ENCODE measurements at places on chromosomes 5 and 9.

- DNase-seq: no peak
Observed at GRCh38 chr9:33813712-33814641, 3.0 kb upstream of the UBE2R2 start.

- no peak for DNase-seq
Observed at GRCh38 chr5:87282269-87282668, 14.6 kb downstream of the RASA1 start.

DNA sequence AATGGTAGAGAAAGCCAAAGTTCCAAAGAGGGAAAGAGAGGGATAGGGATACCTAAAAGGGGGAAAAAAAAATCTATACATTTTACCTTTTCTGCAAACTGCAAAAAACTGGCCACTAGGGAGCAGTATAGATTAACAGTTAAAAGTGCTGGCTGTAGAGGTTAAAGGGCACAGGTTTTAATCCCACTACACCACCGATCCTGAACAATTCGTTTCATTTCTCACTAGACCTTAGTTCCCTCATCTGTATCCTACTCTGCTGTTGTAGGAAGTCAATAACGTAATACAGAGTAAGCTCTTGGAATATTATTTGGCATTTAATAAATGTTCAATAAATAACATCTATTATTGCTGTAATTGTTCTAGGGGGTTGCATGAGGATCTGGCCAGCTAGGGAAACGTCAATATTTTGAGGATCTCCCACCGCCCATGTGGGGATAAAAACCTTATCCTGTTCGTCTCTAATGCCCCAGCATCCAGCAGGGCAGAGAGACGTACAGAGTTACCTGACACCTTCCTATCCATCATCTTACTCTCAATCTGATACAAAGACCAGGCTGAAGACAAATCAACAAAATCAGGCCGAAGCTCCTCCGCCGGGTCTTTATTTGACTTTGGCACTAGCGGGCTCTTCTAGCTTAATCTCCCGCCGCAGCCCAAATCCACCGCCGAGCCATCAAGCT, 757 bp downstream of the CDC26 start:
- DNase-seq: peak; percentile 4

DNA sequence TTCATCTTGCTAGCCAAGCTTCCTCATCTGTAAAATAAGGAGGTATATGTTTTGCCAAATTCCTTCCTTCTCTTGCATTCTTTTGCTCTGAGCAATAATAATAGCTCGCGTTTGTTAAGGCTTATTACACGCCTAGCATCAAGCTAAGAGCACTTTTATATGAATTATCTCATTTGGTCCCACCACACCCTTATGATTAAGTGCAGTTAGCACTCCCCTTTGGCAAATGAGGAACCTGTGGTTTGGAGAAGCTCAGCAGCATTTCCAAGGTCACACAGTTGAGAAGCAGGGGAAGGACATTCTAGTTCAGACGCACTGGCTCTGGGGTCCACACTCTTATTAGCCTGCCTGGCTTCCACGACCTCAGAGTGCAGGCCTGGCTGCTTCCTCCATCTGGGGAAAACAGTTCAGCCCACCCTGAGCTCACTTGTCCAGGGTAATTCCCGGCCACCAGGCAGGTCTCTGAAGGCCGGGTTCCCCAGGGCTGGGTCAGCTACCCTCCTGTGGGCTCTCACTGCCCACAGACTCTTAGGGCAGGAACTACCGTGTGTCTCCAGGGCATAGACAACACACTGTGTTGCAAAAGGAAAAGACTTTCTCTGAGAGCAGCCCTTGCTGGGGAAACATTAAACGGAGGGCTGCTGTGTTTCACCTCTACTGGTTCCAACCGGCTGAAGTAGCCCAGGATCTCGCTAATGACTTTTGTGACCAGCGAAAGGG, 9.9 kb upstream of the FBP1 start:
- no peak for DNase-seq

GRCh38 chr5:135846311-135846710, 11.8 kb downstream of the SLC25A48 start:
- no peak for DNase-seq

GRCh38 chr5:120084543-120084870, 379.6 kb upstream of the PRR16 start:
- no peak for DNase-seq

DNA sequence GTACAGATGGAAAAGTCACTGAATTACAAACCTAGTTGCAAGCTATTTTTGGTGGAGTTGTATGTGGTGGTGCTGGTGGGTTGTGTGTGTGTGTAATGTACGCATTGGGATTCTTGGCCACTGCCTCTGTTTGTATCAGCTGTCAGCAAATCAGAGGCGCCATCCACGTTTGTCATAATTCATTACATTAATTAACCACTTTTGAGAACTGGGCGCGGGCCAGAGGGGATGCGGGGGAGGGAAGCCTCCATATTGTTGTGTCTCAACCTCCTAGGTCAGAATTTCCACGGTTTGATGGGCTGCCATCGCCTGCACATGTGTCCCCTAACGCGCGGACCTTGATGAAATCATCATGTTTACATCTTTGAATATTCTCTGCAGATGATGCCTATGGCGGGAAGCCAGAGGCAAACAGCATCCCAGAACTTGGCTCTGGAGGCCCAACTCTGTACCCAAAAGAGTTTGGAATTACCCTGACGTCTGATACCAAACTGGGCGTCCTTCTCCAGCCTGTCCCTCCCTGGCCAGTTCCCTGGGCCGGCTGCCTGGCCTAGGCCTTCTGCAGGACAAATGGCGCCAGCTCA, 54.9 kb downstream of the FGF18 start:
- no peak for DNase-seq

DNA sequence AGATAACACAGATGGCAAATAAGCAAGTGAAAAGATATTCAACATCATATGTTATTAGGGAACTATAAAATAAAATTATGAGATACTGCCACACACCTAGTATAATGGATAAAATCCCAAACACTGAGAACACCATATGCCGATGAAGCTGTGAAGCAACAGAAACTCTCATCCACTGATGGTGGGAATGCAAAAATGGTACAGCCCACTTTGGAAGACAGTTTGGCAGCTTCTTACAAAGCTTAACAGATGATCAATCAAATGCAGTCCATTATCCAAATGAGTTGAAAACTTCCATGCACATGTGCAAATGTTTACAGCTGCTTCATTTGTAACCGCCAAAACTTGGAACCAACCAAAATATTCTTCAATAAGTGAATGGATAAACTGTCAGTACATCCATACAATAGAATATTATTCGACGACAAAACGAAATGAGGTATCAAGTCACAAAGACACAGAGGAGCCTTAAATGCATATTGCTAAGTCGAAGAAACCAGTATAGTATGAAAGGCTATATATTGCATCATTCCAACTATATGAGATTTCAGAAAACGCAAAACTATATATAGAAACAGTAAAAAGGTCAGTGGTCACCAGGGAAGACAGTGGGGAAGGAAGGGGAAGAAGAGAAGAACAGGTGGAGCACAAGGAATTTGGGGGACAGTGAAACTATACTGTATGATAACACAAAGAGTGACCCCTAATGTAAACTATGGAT, 14.9 kb downstream of the PFDN1 start:
- no peak for DNase-seq

GRCh38 chr9:6488395-6488794, 75.4 kb downstream of the UHRF2 start:
- no peak for DNase-seq

DNA sequence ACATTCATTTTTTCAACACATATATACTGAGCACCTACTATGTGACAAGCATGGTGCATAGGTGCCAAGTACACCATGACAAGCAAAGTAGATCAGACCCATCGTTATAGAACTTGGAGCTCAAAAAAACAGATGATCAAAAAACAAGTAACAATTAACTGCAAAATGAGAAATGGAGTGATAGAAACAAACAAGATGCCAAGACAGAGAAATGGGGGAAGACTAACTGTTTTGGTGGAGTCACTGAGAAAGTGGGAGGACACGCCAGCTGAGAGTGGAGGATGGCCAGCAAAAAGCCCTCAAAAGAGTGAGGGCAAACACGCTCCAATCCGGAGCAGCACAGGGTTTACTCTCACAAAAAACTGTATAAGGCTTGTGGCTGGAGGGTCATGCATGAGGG, 50.6 kb downstream of the TTC39B start:
- DNase-seq: no peak

GRCh38 chr9:136326061-136326760, 1.1 kb upstream of the GPSM1 start:
- no peak for DNase-seq

- DNase-seq: peak; percentile 53
Observed at GRCh38 chr9:83649080-83649479, 26.1 kb downstream of the IDNK start.

DNA sequence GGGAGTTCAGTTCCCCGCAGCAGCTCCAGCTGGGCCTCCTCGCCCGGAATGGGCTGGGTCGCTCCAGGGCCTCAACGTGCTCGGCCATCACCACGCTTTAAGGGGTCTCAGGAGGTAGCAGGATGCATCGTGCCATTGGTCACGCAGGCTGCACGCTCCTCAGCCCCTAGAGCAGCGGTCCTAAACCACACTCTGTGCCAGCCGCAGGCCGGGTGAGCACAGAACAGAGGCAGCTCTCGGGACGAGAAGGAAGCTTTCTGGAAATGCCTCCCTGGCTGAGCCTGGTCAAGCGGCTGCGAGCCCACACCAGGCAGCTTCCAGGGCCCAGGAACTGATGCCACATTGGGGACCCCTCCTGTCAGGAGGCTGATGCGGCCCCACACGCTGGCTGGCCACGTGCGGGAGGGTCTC, 39.3 kb upstream of the LPCAT1 start:
- DNase-seq: no peak

- DNase-seq: no peak
Observed at GRCh38 chr9:89445801-89446251, 52.1 kb downstream of the SEMA4D start.

- DNase-seq: no peak
Observed at GRCh38 chr5:73282383-73282782, 109.4 kb downstream of the TMEM174 start.

DNA sequence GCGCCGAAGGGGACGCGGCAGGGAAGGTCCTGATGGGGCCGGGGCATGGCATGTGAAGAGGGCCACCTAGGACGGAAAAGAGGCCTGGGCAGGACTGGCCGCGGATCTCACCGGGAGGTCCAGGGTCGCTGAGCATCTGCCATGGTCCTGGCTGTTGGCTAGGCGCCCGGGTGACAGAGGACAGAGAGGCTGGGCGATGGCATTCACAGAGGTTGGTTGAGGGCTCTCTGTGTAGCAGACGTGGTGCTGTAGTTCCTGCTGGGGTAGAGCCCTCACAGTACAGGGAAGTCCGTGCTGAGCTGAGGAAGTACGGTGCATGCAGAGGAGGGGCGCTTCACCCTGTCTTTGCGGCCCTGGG, 427 bp downstream of the PCYOX1L start:
- no peak for DNase-seq

GRCh38 chr5:103502662-103503061, 59.9 kb downstream of the NUDT12 start:
- DNase-seq: no peak

GRCh38 chr9:13787234-13787833, 507.8 kb upstream of the MPDZ start:
- DNase-seq: no peak

- DNase-seq: no peak
Observed at GRCh38 chr9:137502008-137502911, 43.1 kb upstream of the NSMF start.

- no peak for DNase-seq
Observed at GRCh38 chr9:133673258-133673655, 37.1 kb downstream of the DBH start.

GRCh38 chr5:168282120-168282519, 9.3 kb upstream of the WWC1 start:
- DNase-seq: no peak

DNA sequence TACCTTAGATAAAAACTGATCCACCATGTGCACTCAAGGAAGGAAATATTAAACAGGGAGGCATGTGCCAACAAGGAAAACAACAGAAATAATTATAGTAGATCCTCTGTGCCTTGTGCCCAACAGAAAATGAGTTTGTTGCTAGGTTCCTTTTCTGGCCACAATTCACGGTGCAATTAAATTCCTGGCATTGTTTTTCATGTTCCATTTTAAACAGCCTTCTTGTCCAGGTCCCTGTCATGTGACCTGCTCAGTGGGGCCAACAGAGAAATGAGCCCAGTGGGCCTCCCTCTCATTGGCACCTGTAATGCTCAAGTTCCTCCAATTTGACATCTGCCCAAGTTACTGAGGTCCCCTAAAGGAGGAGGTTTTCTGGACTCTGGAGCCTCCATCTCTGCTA, 56.5 kb downstream of the SPOCK1 start:
- DNase-seq: no peak

DNA sequence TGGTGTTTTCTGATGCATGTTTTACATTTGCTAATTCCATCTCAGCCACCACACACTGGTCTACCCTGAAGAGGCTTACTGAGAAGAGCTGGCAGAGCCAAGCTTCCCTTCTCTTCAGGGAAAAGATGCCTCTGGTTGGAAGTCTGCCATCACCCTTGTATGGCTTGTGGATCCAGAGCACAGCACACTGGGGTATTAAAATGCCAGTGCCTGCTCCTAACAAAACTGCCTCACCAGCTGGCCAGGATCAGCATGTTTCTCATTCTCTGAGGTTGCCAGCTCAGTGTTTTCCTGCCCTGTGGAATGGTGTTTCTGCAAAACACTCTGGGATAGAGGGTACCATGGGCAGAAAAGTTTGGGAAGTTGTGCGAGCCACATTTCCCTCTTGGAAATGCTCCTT, 31.6 kb upstream of the ZNF618 start:
- no peak for DNase-seq

DNA sequence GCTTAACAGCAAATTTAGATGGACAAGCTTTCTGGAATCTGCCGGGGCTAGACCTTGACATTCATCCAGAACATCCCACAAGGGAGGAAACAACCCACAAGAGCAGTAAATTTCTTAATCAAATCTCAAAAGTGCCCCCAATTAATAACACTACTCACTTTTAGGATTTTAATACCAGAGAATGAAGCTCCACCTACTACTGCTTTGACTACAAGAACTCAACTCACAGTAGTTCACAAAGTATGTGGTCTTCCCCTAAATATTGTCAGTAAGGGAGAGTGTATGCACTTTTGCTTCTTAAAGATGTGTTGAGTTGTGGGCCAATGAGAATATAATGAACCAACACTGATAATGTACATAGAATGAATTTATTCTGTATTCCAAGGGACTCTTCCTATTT, 94.7 kb downstream of the EBF1 start:
- no peak for DNase-seq

DNA sequence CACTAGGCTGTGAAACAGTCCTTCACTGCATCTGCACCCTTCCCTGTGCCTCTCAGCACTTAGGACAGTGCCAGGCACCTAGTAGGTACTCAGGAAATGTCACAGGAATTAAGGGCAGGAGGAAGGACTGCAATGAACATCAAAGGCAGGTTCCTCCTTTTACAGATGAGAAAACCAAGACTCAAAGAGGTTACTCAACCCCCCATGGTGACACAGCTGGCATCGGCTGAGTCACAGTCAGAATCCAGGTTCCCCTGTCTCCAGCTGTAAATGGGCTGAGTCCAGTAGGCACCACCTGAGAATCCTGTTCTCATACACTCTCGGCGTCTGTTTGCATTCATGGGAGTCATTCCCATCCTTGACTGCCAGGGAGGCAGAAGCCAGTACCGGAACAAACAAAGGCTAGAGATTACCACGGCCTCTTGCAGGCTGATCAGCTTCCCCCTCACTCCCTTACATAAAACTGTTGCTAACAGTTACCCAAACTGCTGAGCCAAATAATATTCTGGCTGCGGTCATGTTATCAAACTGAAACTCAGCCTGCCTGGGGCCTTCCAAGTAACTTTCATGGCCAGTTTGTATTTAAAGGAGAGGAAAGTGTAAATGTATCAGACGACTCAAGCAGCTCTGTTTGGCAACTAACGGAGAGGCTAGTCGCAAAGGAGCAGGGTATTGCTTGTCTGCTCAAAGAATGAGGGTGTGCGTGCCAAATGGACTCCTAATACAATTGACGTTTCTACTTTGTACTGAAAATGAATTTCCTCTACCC, 201.7 kb downstream of the PAPPA start:
- no peak for DNase-seq
